ENCODE measurements at places on chromosomes 3 and 15.

GRCh38 chr15:44516436-44516835 lies 20.5 kb upstream of the EIF3J start:
- no peak for DNase-seq

GRCh38 chr3:15892311-15893227 lies 94.8 kb upstream of the ANKRD28 start:
- DNase-seq, result no peak

DNA sequence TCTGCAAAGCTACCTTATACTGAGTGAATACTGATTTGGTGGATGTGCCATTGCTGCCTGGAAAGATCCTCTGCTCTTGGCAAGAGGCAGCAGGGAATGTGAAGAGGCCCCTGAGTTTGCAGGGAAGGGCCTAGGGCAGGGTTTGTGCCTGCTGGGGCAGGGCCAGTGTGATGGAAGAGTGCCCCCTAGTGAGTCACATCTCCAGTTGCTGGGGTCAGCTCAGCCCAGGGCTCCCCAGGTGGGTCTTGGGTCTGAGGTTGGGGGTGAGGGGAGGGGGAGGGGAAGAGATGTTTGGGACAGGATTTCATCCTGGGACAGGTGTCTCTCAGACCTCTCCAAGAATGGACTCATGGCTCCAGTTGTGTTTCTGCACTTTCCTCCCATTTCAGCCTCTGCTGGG lies 4.1 kb upstream of the AMOTL2 start:
- DNase-seq, result no peak

DNA sequence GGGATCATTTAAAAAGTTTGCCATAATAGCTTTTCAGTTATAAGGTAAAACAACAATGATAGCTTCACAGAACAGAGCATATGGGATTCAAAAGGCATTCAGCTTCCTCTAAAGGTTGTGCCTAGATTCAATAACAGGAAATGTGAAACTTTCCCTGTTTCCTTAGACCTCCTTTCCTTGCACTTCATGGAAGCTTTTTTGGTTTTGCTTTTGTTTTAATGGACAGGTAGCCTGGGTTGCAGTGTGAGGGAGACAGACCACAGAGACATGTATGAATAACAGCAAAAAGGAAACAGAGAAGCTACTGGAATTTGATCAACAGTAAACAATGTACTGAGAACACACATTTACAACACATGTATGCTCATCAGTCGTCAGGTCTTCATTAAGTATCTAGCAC lies 2.3 kb upstream of the TNFAIP8L3 start:
- DNase-seq, result no peak

DNA sequence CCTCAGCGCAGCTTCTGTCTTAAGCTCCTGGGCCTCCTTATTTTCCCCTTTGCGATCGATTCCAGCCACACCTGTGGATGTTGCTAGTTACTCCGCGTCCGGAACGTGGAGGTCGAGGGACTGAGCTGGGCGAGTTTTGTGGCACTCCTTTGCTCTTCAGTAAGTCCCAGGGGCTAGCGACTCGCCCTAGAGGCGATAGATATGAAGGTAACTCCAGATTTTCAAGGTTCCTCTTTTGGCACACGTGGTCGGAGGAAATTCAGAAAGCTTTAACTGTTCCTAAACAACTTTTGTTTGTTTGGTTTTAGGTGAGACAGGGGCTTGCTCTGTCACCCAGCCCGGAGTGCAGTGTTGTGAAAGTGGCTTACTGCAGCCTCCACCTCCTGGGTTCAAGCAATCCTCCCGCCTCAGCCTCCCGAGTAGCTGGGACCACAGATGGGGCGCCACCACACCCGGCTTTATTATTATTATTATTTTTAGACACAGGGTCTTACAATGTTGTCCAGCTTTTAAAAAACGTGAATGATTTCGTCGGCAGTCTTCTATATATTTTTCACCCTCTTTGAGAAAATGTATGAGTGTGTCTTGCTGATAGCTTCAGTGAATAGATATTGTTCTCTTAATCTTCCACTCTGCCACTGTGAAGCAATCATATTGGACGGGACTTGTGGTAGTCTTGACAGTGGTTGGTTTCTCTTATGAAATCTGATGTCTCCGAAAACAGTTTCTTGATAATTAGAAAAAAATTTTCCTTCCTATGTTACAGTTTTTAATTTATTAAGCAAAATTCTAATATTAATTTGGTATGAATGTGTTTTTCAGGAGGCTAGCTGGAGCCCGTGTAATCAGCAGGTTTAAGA lies 785 bp downstream of the MFSD1 start:
- DNase-seq, result no peak

GRCh38 chr3:159144891-159145290 lies 343.0 kb downstream of the MFSD1 start:
- no peak for DNase-seq

DNA sequence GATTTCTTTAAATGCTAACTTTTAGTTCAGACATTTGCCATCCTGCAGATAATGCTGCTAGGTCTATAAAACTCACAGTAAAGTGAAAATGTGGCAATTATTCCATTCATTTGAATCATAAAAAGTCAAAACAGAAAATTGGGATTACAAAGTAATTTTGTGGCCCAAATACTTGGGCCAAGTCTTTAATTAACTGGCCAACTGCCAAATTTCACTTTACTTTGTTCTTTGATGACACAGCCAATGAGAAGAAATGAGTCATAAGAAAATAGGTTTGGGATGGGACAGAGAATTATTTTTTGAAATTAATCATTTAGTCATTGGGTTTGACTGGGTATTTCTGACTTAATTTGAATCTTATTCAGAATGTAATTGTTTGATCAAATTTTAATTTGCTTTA lies 89.8 kb upstream of the SLC2A2 start:
- no peak for DNase-seq

GRCh38 chr15:93829115-93829870 lies 402.1 kb upstream of the MCTP2 start:
- DNase-seq, result peak; percentile 39

DNA sequence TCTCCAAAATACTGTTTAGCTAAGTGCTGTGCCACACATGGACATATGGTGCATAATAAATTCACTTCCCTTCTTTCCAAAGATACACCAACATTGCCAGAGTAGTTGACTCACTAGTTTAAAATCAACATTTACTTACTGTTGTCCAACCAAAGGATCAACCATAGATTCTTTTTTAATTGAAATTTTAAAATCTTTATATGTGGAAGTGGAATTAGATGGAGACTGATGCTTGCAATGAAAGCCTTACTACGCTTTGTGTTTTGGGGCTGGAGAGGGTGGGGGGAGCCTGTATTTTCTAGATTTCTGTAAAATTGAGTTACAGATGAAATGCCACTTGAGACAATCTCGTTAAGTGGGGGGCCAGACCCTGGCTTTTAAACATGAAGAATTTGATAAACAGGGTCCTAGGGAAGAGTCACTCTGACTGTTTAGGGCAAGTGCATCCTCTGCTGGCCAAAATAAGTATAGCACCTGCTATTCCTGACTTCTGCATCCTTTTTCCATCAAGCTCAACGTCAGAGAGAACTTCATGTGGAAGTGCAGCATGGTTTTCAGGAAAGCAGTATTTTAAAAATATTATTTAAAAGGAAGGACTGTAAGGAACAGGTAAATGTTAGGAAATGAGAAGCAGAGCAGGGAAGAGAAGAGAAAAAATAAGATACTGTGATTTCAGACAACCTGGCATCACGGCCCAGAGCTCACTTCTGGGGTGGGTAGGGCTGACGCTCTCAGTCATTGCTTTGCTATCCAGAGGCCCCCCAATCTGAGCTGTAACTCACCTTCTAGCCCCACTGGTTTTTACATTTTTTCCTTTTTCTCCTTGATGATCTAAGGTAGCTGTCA lies 76.7 kb downstream of the BOC start:
- peak; percentile 56 for DNase-seq

DNA sequence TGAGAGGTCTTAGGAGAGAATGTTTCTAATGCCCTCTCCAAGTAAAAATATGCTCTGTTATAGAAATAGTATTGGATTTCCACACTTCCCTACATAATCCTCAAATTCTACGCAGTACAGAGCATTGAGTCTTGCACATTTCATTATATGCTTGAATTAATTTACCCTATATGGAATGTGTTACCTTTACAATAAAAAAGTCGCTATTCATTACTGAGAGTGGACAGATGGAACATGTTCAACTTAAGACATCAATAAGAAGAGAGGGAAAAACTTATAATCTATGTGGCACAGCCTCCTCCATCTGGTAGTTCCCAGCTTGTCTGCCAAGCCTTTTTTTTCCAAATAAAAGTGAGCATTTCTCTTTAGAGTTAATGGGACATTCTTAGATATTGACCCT lies 417.9 kb downstream of the MECOM start:
- no peak for DNase-seq

DNA sequence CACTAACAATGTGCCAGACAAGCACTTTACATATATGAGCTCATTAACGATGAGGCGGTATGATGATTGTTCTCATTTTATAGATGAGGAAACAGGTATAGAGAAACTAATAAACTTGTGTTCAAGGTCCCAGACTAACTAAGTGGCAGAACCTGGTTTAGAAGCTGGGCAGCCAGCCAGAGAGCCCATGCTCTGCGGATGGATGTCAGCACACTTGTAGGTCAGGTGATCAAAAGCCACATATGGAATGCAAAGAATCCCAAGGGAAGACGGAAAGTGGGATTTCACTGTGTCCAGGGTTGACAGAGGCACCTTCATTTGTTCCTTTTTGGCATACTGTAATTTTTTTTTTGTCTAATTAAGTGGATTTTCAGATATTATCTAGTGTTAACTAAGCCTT lies 103.7 kb downstream of the EFL1 start:
- DNase-seq, result no peak

DNA sequence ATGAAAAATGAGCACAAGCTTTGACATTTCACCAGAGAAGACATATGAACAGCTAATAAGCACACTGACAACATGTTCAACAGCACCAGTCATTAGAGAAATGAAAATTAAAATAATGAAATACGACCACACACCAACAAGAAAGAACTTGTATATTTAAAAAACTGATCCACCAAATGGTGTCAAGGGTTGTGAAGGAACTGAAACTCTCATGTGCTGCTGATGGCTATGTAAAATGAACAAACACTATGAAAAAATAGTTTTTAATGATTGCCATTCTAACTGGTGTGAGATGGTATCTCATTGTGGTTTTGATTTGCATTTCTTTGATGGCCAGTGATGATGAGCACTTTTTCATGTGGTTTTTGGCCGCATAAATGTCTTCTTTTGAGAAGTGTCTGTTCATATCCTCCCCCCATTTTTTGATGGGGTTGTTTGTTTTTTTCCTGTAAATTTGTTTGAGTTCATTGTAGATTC lies 193.8 kb downstream of the SCAPER start:
- DNase-seq, result no peak

DNA sequence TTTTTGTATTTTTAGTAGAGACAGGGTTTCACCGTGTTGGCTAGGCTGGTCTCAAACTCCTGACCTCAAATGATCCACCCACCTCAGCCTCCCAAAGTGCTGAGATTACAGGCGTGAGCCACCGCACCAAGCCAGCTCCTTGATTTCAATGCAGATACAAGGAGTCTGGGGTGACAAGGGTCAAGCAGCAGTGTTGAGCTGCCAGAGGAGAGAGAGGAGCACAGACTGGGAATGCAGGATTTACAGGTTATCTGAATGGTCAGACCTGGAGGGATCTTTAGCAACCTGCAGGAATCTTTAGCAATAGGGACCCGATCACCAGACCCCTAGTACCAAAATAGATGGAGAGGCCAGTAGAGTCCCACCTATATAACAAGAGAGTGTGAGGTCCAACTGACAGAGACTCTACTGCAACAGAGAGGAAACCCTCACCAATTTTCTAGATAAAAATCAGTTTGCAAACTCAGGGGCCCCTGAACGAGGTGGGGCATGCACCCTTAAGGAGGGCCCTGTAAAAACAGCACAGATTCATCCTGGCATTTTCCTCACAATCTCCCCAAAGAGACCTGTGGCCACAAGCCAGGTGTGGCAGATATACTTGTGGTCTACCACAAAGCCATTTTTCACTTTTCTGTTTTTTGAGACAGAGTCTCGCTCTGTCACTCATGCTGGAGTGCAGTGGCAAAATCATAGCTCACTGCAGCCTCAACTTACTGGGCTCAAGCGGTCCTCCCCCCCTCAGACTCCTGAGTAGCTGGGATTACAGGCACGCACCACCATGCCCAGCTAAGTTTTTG lies 10.7 kb upstream of the SHISA5 start:
- no peak for DNase-seq

- no peak for DNase-seq
These were observed 73.2 kb downstream of the CORO2B start for GRCh38 chr15:68651916-68652525.

GRCh38 chr15:51144021-51144532 lies 49.4 kb upstream of the TNFAIP8L3 start:
- DNase-seq, result peak; percentile 49

DNA sequence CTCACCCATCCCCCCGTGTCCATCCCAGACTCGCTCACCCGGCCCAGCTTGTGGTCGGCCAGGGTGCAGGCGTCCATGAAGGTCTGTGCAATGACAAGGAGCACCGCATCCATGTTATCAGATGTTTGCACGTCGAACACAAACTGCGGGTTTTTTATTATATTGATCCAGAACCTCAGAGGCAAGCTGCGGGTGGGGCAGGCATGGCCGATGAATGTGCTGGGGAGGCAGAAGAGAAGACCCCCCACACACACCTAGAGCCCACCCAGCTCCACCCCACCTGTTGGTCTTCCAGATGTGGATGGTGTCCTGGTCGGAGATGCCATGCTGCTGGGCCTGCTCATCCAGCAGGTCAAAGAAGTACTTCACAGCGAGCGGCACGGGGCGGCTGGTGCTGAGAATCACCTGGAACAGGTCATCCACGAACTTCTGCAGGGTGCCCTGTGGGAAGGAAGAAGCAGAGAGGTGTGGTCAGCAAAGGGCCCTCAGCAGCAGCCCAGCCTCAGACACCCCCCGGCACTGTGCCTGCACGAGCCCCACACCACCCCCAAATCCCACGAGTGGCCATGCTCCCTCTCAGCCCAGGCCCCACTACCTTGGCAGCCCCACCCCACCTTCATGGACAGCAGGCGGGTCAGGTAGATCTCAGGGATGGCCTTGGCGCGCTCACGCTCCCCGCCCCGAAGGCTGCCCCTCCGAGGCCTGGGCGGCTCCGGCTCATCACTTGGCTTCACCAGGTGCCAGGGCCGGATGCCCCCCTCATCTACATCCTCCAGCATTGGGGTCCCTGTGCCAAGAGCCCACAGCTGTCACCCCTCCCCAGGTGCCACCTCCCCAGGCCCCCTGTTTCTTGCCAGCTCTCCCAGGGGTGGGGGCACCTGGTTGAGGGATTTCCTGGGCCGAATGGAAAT lies 20.3 kb downstream of the PLXNB1 start:
- DNase-seq, result no peak

DNA sequence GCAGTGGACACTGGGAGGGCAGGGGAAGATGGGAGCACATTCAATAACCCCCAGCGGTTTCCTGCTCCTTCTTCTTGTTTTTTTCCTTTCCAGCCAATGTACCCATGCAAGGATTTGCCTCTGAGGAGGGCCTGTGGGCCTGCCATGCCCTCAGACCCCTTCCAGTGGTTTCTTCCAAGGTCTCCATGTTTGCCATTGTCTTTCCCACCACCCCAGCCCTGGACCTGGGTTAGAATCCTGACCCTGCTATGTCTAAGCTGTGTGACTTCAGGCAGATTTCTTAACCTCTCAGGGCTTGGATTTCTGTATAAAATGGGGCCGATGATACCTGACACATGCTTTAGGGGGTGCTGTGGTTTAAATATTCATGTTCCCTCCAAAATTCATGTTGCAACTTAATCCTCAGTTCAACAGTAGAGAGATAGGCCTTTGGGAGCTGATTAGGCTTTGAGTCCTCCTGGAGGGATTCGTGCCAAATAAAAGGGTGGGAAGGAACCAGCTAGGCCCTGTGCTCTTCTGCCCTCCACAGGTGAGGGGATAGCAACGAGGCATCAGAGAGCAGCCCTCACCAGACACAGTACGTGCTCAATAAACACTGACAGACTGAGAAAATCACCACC lies 46.3 kb upstream of the FLNB start:
- DNase-seq, result no peak

GRCh38 chr15:85496551-85497171 lies 116.3 kb downstream of the AKAP13 start:
- DNase-seq, result no peak
